ENCODE measurements at places on chromosomes 1 and 21.
A peak's percentile ranks its signal among the peaks of the same experiment; 100 is the strongest.

DNA sequence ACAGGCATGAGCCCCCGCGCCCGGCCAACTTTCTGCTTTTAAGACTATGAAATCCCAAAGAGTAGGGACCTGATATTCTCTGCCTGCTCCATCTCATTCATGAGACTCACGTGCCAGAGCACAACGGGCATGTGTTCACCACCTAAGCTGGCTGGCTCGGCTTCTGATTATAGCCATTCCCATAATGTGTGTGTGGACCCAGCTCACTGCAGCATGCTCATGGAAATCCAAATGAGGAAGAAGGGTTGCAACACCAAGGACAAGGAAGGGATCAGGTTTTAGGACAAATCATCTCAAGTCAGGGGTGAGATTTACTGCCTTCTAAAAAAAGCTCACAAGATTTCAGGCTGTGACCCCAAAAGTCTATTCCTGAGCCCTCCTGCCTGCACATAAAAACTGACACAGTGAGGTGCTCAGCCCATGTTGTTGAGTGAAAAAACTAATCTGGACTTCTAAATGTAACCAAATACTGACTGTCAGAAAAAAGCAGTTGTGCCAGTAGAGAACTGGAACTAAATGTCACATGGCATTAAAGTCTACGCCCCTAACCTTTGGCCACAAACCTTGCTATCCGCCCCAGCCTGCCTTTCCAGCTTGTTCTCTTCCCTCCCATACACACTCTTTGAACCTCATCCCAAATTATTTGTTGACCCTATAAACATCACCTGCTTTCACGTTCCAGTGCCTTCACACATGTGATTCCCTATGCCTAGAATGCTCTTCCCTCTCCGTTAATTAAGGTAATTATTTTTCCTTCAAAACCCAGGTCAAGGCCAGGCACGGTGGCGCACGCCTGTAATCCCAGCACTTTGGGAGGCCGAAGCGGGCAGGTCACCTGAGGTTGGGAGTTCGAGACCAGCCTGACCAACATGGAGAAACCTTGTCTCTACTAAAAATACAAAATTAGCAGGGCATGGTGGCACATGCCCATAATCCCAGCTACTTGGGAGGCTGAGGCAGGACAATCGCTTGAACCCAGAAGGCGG lies 9.1 kb upstream of the COA7 start:
- no peak for DNase-seq

DNA sequence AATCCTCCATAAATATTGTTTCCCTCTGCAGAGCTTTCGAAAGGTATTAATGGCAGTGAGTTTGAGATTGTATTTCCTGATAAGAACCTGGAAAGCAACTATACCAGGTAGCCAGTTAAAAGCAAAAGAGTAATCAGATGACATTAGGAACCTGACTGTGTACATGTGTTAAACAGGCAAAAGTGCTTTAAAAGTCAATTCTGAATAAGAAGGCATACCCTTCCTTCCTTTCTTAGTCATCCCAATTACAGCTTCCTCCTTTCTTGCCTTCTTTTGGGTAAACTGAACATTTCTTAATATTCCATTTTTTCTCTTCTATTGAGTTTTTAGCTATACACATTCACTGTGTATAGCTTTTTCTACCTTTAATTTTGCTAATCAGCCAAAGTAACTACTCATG lies 144.7 kb downstream of the ZNF281 start:
- DNase-seq = no peak

DNA sequence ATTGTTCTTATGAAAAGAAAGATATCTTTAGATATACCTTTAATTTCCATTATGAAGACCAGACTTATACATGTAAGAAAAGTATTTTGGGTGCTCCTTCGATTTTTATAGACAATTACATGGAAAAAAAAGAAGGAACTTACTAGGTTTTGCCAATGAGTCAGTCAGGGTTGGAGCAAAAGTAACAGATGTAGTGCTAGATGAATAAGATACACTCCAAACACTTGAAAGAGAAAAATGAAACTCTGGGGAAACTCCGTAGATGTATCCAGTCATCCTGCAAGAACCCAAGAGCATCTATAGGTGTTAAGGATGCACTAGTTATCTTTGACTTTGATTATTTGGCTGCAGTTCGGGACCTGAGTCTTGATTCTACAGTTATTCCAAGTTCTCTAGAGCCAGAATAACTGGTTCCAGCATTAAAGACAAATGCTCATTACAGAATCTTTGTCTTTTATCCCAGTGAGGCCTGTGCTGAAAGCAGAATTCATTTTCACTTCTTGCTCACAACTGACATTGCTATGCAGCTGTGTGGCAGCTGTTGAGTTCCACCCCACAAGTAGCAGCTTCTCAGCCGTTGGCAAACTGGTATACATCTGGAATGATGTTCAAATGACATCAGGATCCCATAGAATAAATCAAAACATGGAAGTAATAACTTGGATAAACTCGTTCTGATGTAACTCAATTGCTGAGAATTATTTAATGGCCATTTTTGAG lies 326.1 kb downstream of the ASTN1 start:
- DNase-seq = no peak

DNA sequence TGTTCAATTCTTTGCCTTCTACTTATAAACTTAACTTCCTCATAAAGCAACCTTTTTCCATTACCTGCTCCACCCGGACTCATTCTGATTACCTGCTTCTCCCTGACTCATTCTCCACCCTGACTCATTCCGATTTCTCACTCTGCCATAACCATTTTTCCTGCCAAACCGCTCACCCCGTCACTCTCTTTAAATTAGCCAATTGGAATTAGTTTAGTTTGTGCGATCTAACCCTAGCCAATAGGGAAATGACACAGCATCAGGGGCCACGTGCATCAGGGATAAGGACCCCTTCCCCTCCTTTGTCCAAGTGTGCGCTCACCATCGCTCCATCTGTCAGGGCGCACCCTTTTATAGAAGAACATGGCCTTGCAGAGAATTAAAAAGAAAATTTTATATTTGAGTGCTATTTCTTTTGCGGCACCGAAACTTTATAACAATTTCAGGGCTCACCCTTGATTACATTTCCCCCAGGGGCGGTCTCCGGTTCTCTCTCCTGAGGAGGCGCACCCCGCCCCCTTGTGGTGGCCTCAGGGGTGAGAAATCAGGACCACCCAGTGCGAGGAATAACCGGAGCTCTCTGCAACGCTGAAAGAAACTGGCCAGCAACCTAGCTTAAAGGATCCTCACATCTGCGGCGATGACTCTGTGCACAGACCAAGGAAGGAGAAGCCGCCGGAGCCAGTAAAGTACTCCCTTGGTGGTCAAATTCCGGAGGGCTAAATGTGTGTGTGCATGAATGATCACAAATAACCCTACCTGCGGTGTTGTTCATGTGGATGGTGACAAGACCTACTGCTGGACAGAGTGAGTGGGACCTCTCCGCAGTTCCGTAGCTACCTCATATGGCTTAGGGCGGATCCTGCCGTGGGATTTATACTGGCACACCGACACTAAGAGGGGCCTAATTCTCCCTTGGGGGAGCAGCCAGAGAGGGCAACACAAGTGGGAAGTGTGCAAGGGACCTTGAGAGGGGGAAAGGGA lies 30.3 kb upstream of the CBR3 start:
- peak; percentile 73 for DNase-seq

- DNase-seq = no peak
Observed at GRCh38 chr1:44717653-44718052, 13.3 kb downstream of the RNU5D-1 start.

DNA sequence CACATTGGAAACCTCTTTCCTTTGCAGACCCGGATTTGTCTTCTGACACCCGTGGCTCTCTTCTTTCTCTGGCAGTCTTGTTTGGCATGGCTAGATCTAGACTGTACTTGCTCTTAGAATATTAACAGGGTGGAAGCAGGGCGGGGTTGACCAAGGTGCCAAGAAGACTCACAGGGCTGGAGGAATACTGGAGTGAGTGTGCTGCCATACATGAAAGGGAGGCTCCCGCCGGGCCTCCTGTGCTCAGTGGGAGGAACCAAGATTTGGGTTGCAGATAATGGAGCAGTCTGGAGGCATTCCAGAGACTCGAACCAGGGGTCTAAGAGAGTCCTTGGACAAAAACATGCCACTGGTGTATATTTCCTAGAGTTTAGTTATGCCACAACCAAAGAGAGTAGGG lies 27.6 kb upstream of the SNX27 start:
- DNase-seq = no peak

GRCh38 chr1:181087400-181087901 lies 1.0 kb upstream of the IER5 start:
- DNase-seq = peak; percentile 49

GRCh38 chr1:240152611-240153297 lies 61.1 kb downstream of the FMN2 start:
- DNase-seq = no peak

DNA sequence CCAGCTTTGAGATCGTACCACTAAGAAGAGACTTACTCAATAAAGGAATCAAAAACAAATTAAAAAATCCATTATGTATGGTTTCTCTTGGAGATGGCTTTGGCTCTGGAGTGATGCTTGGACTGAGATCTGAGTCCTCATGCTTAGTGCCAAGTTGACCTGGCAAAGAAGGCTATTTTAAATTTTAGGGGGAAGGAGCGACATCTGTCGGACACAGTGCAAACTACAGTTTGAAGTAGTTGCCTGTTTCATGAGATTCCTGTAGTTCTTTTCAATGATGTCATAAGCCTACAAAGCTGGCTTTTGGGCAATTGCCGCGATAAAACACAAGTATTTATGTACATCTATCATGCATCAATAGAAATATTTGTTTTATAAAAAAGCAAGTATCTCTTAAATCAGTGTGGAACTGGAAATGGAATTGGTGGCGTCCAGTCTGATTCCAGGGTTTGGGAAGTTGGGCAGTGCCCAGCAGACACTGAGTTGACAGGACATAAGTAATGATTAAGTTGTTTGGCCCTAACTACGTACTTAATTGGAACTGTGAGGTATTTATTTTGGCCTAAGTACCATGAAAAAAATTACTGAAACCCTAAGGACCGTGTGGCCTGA lies 50.0 kb downstream of the TBCE start:
- peak; percentile 67 for DNase-seq

- DNase-seq = no peak
Observed at GRCh38 chr1:68384872-68385411, 64.8 kb downstream of the RPE65 start.

DNA sequence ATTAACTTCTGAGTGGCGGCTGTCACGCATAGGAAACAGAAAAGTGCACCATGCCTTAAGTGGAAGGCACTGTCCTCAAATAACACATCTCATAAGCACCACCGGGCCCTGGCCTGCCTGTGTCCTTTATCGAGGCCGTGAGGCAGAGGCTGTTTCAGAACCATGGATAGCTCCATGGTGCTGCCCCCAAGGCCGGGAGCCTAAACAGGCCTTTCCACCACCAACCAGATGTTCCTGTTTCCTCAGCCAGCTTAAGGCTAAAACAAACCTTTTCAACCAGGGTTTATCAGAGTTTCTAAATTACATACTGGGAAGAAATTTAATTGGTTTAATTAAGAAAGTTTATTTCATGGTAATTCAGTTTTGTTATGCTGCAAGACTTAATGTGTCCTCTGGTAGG lies 114.4 kb downstream of the DMRTA2 start:
- DNase-seq = peak; percentile 11

Measured in stimulated activated CD4-positive, alpha-beta T cell treated with anti-CD3 and anti-CD28 coated beads, Interleukin-15, amount 100 ng/mL, for 24 hours (primary cell).